GM13977 (cell line): ENCODE measurements at places on chromosomes 1 and 21.

- DNase-seq, result no peak
These were observed 14.3 kb upstream of the LSM10 start for GRCh38 chr1:36411674-36412648.

DNA sequence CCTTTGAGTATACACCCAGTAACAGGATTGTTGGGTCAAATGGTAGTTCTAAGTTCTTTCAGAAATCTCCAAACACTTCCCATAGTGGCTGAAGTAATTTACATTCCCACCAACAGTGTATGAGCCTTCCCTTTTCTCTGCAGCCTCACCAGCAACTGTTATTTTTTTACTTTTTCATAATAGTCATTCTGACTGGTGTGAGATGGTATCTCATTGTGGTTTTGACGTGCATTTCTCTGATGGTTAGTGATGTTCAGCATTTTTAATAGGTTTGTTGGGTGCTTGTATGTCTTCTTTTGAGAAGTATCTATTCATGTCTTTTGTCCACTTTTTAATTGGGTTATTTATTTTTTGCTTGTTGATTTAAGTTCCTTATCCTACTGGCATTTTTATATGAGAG is 26.4 kb upstream of the LAMC1 start:
- no peak for DNase-seq

- DNase-seq, result no peak
These were observed 1.1 kb downstream of the SLC50A1 start for GRCh38 chr1:155136748-155137147.

DNA sequence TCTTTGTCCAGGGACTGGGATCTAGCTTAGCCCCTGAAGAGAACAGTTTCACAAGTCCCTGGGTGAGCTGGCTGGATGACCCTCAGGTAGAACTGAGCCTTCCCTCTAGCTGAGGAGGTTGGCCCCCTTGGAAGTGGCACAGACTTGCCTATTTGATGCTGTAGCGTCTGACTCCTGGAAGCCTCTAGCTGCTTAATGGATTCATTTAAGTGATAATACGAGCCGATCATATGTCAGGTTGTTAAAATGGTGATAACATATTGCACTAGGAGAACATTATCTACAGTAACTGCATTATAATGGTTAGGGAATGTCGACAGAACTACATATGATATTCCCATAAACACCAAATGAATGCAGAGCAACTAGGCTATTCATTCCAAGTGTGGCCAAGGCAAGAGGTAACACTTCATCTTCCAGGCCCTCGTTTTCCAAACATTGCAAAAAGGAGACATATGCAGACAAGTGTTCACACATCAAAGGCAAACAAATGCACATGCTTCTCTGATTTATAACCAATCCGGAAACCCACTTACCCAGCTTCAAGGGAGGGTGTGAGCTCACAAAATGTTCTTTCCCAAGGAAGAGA is 340.1 kb upstream of the PLXNA2 start:
- no peak for DNase-seq

DNA sequence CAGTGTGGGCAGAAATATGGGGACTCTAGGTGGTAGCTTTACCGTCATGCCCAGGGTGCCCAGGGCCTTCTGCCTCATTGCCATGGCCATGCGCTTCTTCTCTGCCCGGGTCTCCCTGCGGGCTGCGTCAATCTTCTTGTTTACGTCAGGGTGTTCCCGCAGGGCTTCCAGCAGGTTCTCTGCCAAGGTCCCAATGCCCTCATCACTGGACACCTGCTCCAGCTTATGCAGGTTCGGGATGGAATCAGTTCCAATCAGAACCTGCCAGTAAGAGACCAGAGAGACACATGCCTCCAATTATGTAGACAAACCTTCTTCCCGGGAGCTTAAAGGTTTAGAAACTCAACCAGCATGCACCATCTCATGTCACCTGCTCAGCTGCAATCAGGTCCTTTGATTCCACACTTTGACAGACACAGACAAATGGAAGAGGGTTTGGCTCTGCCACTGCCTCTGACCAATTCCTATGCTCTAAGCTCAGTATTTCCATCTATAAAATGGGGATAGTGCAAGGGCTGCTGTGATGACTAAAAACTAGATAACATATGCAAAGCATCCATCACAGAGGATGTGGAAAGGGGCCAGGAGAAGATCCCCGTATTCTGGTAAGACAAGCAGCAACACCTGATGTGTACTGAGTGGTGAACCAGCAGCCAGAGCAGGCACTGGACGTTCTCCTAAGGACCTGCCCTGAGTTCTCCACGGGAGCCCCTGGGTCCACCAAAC is 121.2 kb downstream of the UBR4 start:
- DNase-seq, result no peak

- DNase-seq, result no peak
These were observed 23.6 kb upstream of the WASF2 start for GRCh38 chr1:27513528-27513927.
